ENCODE measurements at places on chromosomes 13 and 19.
A peak's percentile ranks its signal among the peaks of the same experiment; 100 is the strongest.

DNA sequence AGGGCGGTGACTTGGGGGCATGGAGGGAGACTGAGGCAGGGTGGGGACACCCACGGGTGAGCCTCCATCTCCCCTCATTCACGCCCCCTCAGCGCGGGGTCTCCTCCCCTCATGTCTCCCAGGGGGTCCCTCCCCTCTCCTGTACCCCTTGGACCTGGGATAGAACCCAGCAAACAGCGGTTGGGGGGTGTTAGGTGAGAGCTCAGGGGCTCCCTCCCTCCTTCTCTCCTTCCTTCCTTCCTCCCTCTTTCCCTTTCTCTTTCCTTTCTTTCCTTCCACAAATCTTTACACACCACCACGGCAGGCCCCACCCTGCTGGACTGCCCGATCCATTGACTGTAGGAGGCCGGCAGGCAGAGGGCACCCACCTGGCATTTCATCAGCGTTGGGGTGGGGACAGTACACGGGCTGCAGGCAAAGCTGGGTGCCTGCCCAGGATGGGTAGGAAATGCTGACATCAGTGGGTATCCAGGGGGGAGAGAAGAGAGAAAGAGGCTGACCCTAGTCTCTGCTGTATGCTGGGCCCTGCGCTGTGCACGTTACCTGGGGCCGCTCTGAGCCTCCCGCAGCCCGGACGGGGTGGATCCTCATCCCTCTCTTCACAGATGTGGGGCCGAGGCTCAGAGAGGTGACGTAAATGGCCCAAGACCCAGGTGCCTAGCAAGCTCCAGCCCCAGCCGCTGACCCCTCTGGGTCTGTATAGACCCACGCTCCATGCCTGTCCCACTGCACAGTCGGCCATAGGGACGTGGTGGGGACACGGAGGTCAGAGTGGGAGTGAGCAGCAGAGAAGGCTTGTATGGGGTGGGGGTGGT lies 3.5 kb downstream of the SSC5D start:
- no peak for DNase-seq

GRCh38 chr13:33561627-33562026 lies 256.3 kb upstream of the RFC3 start:
- no peak for DNase-seq

DNA sequence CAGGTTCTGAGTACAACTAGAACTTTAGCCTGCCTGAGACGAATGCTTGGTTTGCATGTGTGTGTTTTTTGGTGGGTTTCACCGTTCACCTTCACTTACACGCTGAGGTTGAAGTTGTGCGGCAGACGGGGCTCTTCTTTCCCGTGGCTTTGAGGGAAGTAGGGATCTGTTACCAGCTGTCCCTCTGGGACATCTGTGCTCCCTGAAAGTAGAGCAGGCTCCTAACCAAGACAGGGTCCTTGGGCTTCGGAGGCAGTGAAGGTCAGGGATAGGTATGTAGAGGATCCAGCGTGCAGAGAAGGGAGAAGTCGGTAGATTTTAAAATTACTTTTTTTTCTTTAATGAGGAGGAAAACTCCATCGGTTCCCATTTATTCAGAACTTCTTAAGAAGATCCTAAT lies 48.7 kb downstream of the ZNF536 start:
- no peak for DNase-seq

GRCh38 chr13:106802917-106803316 lies 235.0 kb upstream of the ARGLU1 start:
- no peak for DNase-seq

DNA sequence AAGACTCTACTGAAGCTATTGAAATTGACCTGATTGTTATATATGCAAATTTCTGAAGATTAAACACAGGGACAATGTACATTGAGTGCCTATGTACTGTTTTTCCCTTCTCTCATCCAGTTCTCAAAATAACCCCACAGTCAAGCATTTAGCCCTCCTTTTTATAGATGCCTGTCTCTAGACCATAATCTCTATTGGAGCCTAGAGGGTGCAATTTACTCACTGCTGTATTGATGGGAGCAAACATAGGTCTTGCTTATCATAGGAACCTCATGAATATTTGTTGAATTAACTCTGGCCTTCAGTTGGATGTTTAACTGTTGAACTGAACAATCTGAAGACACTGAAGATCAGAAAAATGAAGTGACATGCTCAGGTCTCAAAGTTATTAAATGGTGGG lies 183.0 kb downstream of the RFC3 start:
- DNase-seq = no peak

DNA sequence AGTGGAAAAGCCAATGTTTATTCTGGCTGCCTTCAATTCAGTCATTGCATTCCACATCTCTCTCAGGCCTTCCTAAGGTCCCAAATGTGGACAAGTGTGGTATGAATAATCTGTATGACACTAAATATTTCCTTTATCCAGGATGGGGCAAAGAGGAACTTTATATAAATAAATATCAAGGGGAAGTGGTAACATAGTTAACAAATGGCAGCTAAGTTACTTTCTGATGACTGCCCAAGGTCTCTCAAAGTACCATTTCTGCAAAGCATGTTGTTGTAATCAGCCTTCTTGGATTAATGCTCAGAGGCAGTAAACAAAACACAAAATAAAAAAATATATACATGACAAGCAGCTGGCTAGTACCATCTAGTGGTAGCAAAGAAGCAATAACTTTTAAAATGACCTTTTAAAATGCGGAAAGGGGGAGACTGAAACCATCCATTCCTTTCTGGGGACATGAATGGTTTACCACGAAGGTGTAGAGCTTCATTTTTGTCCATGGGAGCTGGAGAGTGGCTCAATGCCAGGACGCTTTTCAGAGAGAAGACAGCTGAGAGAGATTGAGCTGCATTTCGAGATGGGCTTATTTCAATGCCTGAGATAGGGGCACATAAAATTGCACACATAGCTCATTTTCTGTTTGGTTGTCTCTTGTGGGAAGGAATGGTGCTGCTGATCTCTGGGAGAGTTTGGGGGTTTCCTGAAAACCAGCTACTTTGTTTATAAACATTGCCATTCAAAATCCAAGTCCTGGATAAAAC lies 259.2 kb downstream of the RFC3 start:
- DNase-seq = peak; percentile 76

DNA sequence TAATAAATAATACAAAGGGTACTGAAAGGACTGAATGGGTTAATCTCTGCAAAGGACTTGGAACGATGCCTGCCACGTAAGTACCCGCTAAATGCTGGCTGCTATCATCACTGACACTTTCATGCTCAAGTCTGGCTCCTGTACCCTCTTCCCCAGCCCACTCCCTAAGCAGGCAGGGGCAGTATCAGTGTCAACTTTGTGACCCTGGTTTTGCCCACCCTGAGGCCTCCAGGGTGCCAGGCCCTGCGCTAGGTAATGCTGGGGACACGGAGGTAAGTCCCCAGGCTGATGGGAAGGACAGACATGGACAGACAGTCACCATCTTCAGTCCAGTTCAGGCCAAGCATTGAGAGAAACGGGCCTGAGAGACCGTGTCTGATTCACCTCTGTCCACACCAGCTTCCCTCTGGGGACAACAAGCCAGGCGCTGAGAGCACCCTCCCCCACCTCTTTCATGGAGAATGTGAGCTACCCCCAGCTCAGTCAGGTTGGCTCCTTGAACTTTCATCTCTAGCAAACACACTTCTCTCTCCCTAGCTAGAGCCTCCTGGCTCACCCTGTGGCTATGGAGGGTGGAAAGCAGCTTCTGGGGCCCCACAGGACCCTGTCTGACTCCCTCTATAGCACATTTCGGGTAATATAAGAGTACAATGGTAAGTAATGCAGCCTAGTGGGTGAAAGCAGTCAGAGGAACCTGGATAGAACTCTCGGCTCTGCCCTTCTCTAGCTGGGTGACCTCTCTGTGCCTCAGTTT lies 800 bp downstream of the ETFB start:
- DNase-seq = peak; percentile 48

DNA sequence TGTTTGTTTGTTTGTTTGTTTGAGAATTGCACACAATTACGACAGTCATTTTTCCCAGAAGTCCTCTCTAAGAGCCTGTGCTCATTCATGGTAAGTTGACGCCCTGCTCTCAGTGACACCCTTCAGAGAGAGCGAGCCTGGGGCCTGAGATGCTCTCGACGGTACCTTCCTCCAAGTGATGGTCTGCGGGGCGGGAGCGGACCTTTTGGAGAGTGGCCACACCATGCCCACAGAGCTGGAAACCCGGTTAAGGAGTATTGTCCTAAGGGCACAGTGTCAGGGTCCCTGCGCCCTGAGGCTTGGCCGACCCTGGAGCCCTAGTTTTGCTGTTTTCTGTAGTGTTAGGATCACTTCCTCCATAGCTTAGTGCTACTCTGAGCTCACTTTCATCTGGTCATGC lies 3.6 kb downstream of the POP4 start:
- no peak for DNase-seq

DNA sequence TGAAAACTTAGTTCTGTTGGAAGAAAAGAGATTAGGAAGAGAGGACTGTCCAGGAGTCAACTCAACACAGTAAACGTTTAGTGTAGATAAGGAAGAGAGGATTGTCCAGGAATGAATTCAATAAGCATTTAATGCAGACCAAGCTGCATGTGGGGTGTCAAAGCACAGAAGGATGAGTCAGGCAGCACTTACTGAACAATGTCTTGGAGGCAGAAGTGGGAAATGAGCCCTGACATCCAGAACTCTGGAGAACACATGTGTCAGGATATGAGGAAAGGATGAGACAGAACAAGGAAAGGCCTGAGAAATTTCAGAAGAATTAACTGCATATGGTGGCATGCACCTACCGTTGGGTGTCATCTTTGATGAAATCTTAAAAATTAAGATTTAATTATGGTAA lies 429.2 kb upstream of the HTR2A start:
- no peak for DNase-seq

GRCh38 chr19:45280471-45280961 lies 29.4 kb downstream of the MARK4 start:
- no peak for DNase-seq

GRCh38 chr19:55165952-55166529 lies 372 bp downstream of the DNAAF3 start:
- peak; percentile 98 for DNase-seq

DNA sequence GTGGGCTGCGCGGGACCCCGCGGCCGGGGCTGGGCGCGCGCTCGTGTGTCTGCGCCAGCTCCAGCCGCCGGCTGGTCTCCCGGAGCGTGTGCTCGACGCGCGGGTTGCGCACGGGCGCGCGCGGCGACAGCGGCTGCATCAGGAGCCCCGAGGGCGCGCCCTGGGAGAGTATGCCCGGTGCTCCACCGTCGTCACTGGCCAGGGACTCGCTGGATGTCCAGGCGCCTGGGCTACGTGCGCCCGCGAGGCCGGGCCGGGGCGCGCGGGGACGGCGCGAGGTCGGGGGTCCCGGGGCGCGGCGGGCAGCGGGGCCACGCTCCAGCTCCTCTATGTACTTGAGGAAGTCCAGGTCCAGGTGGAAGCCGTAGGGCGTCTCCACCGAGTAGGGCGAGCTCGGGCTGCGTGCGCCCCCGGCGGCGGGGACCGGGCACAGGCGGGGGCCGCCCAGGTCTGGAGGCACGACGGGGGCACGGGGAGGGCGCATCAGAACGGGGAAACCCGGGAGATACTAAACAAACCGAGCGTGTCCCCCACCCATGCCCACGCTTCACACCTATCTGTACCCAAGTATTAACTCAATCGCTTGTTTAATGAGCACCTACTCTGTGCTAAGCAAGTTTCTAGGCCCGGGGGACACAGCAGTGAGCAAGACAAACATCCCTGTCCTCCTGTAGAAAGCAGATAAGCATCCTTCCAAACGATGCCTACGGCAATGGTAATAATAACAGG lies 7.6 kb downstream of the KANK3 start:
- DNase-seq = no peak

- peak; percentile 11 for DNase-seq
Observed at GRCh38 chr13:93963266-93964145, 516.0 kb downstream of the DCT start.

GRCh38 chr13:107576430-107576829 lies 638.9 kb downstream of the LIG4 start:
- no peak for DNase-seq

DNA sequence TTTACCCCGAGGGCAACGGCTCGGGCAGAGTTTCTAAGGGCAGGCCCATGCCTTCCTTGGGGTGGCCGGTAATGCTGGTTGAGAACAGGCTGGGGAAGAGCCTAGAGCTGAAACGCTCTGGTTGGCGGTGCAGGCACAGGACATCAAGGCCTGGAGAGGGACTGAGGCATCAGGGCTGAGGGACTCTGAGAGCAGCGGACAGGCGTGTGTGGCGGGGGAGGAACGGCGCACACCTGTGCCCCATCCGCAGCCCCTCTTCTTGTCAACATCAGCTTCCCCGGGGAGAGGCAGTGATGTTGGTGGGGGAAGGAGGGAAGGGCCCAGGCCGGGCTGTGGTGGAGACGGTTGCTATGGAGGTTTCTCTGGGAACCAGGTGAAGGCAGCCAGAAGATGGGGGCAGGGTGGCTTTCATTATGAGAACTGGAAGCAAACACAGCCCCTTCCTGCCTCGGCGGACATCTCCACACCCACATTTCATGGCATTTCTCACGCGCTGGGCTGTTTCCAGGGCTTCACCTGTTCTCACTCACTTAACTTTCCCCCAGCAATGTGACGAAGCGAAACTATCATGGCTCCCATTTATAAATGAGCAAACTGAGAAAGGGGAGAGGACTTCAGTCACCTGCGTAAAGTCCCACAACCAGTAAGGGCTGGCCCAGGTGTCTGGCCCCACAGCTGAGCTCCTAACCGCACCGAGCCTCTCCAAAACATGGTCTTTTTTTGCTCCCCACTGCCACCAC lies 8.2 kb upstream of the ATF5 start:
- DNase-seq = no peak

- no peak for DNase-seq
Observed at GRCh38 chr13:110600261-110600819, 15.0 kb upstream of the NAXD start.

All from SW480 (cell line).